ENCODE measurements at places on chromosomes 12 and 14. TPM values are rescaled to one million over a fixed set of nuclear protein-coding genes. Genes with fewer than 3 reads are reported as not detected.

GRCh38 chr14:24329736-24330135 lies 5.1 kb downstream of the ADCY4 start:
- peaks cover 64% of the 10 kb centered on the region for H3K4me1 ChIP-seq
- peaks cover 7% of the 10 kb centered on the region for H3K27me3 ChIP-seq
- DNase-seq = no peak
- H3K4me3 ChIP-seq = no peak overlapping the region

DNA sequence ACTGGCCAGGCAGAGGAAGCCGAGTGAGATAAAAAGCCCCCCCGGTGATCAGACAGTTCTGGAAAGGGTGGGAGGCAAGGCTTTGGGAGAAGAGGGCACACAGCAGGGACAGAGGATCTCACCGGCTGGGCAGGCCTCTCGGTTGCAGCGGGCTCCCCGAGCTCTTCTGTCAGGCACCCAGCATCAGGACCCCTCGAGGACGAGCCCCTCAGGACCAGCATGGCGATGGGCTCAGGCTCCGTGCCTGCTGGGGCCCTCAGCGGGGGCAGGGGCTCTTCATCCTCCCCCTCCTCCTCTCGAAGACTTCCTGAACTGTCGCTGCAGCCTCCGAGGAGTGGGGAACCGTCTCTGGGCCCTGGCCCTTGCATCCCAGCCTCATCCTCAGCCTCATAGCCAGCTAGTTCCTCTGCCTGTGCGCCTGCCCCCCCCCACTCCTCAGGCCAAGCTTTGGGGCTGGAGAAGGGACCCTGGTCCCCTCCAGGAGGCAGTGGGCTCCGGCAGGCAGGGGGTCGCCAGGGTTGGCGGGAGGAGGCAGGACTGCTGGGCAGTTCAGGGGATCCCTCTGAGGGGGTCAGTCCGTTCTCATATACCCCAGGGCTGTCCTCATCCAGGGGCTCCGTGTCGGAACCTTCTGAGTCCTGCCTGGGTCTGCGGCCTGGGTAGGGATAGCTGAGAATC lies 3.4 kb upstream of the AP1G2 start:
- H3K4me3 ChIP-seq = no peak overlapping the region
- DNase-seq = no peak

DNA sequence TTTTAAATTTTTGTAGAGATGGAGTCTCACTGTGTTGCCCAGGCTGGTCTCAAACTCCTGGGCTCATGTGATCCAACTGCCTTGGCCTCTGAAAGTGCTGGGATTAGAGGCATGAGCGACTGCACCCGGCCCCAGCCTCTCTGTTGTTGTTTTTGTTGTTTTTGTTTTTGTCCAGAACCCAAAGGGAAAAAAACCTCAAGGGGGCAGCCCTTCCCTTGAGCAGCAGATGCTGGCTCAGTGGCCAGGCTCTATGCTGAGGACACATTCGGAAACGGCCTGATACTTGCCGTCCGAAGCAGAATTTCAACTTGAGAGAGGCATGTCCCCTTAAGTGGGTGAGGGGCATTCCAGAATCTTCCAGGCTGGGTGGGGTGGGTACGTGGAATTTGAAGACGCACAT lies 6.7 kb downstream of the MVK start:
- no peak overlapping the region for H3K27ac ChIP-seq
- no peak overlapping the region for H3K4me3 ChIP-seq
- H3K4me1 ChIP-seq = no peaks in the 10 kb centered on the region
- DNase-seq = no peak

- H3K36me3 ChIP-seq = no peaks in the 10 kb centered on the region
- H3K4me3 ChIP-seq = no peak overlapping the region
- H3K27me3 ChIP-seq = no peaks in the 10 kb centered on the region
- no peak for DNase-seq
Observed at GRCh38 chr12:71797531-71797930, 42.0 kb upstream of the TBC1D15 start.

DNA sequence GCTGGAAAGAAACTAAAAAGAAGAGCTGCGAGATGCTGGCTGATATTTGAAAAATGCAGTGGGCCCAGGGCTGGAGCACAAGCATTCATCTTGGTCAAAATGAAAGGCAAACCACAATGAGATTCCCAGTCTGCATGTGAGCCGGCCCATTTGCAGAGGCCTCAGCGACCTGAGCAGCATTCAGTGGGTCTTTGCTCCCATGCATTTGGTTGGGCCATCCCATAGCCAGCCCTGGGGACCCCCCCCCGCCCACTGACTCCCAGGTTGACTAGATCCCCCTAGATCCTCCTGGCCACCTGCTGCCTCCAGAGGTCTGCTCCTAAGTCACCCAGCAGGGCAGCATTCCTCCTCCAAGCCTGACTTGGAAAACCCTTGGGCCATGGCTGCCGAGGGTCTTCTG lies 59.8 kb downstream of the PRMT8 start:
- H3K4me1 ChIP-seq = no peaks in the 10 kb centered on the region
- H3K36me3 ChIP-seq = no peaks in the 10 kb centered on the region
- no peak overlapping the region for H3K27ac ChIP-seq
- H3K4me3 ChIP-seq = no peak overlapping the region

DNA sequence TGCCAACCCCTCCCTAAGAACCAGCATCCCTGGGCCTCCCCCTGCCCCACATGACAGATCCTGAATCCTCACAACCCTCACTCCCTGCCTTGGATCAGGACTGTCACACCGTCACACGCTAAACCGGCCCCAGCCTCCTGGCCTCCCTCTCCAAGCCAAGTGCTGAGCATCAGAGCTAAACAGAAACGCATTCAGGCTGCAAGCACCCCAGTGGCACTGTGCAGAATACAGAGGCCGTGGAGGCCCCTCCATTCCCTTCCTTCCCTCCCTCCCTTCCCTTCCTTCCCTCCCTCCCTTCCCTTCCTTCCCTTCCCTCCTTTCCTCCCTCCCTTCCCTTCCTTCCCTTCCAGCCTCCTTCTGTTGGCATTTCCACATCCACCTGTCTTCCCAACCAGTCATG lies 12.6 kb downstream of the POLE start:
- H3K27ac ChIP-seq = no peak overlapping the region
- H3K27me3 ChIP-seq = no peaks in the 10 kb centered on the region
- no peak for DNase-seq
- peaks cover 74% of the 10 kb centered on the region for H3K36me3 ChIP-seq
- H3K4me1 ChIP-seq = no peaks in the 10 kb centered on the region
- H3K4me3 ChIP-seq = no peak overlapping the region

DNA sequence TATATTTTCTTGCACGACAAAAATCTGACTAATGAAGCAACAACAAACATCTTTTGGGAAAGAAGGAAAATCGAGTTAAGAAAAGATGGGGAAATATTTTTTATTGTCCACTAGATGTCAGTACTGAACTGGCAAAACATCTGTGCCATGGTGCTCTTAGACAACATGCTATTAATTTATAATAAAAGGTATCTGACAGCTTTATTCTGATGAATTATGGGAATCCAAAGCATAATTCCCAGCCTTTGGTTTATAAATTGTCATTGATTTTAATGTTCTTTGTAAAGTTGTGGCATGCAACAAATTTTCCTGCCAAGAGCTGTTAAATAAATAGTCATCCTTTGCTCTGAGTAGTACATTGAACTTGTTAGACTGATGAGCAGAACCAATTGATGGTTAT lies 231.2 kb downstream of the ETNK1 start:
- H3K36me3 ChIP-seq = no peaks in the 10 kb centered on the region
- H3K4me3 ChIP-seq = no peak overlapping the region
- DNase-seq = no peak
- no peaks in the 10 kb centered on the region for H3K4me1 ChIP-seq
- no peak overlapping the region for H3K27ac ChIP-seq

The ACTN1 gene
- total RNA-seq = 243 TPM

The GPR84 gene
- not detected for total RNA-seq

The PLEK2 gene
- total RNA-seq = 1.5 TPM

The LRIG3 gene
- total RNA-seq = not detected

The ALX1 gene
- not detected for total RNA-seq

The HPD gene
- not detected for total RNA-seq
